ENCODE measurements at places on chromosomes 6 and 20.

DNA sequence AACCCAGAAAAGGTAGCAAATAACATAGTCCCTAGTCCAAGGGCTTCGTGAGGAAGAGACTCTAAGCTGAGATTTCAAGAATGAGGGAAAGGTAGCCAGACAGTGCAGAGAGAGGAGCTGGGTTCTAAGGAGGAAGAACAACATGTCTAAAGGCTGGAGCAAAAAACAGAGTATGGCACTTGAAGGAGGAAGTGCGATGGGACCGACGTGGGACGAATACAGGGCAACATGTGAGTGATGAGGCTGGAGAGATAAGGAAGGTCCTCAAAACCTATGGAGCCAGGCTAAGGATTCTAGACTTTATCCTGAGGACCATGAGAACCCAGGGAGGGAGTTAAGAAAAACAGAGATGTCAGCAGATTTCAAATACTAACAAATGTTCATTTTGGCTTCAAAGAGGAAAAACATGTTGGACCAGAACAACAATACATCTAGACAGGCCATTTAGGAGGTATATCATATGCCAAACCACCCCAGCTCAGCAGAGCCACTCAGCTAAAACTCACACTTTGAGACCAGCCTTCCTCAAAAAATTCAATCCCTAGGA, 17.5 kb downstream of the ATXN1 start:
- no peak for DNase-seq

DNA sequence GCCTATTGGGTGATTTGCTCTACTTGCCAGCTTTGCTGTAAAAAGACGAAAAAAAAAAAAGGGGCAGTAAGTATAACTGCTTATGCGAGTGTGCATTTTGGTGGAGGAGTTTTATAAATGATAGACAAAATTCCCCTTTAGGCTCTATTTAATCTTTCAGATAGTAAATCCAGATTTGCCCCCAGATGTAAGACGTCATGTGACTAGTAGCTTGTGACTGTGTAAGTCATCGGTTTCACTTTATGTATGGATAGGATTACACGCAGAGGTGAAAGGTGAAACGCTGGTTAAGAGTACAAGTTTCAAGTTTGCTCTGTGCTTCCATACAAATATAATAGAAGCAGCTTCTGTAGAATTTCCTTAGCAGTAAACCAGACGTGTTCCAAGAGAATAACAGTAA, 7.9 kb downstream of the RAB32 start:
- DNase-seq = no peak

GRCh38 chr6:225121-225721, 67.1 kb upstream of the DUSP22 start:
- peak; percentile 27 for DNase-seq

- no peak for DNase-seq
These were observed 62.9 kb downstream of the SCAND1 start for GRCh38 chr20:35891375-35891774.

GRCh38 chr6:144583614-144583954, 298.4 kb downstream of the UTRN start:
- DNase-seq = no peak

DNA sequence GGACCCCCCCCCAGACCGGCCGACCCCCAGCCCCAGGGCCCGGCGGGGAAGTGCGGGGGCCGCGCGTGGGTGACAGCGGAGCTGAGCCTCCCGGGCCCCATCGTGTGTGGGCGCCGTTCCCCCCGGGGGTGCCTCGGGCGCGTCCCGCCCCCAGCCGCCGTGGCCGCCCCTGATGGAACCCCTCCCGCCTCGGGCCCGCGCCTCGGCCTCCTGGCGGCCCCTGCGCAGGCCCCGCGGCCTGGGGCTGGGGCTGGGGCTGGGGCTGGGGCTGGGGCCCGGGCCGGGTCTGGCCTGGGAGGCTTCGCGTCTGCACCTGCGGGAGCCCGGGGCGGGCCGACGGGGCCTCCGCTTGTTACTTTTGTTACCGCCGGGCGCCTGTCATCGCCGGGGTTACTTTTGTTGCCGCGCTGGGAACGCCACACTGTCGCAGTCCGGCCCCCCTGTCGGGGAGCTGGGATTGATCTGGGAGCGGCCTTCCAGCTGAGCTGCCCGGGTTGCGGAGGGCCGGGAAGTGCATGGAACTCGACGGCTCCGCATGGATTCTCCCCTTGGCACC, 598 bp downstream of the OGFR start:
- no peak for DNase-seq

All from stimulated activated CD8-positive, alpha-beta memory T cell treated with anti-CD3 and anti-CD28 coated beads, Interleukin-7, amount 100 ng/mL, for 24 hours (primary cell).